Ovary (tissue), 10 donors: ENCODE measurements at places on chromosomes 5 and 9. TPM values are rescaled to one million over a fixed set of nuclear protein-coding genes. Genes with fewer than 3 reads are reported as not detected.

SH3TC2 gene
- 0.18 TPM for total RNA-seq

SLC1A3 gene
- total RNA-seq, result 72.3 TPM

CDH6 gene
- total RNA-seq, result 1.2 TPM

NEUROG1 gene
- not detected for total RNA-seq

F2RL2 gene
- total RNA-seq, result 0.10 TPM

C5orf52 gene
- not detected for total RNA-seq

STK32A gene
- total RNA-seq, result 7.3 TPM

STPG3 gene
- not detected for total RNA-seq

MAT2B gene
- total RNA-seq, result 46.6 TPM

BTNL8 gene
- total RNA-seq, result not detected

SLC36A3 gene
- total RNA-seq, result not detected

MSH3 gene
- 15.1 TPM for total RNA-seq

ARL14EPL gene
- total RNA-seq, result not detected

CDHR2 gene
- total RNA-seq, result 2.0 TPM

PCDHA12 gene
- total RNA-seq, result 0.38 TPM

SAXO1 gene
- total RNA-seq, result not detected

SLC46A2 gene
- 0.95 TPM for total RNA-seq

CLTB gene
- total RNA-seq, result 79.7 TPM

EIF4E1B gene
- not detected for total RNA-seq

C5orf58 gene
- not detected for total RNA-seq

SYNPO gene
- total RNA-seq, result 24.1 TPM

POLE3 gene
- total RNA-seq, result 12.3 TPM
